ENCODE measurements at places on chromosomes 7 and 10.

DNA sequence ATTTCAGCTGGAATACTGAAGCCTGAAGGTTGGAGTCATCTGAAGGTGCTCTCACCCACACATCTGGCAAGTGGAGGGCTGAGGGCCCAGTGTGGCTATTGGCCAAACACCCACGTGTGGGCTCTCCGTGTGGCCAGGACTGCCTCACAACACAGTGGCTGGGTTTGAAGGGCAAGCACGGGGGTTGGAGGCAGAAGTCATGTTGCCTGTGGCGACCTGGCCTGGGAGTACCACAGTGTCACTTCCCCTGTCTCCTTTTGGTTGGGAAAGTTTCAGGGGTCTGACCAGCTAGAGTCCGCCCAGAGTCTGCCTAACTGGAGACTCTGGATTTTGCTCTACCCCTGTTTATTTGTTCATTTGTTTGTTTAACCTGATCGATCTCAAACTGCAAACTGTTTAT, 169.5 kb downstream of the DNAJB6 start:
- DNase-seq, result no peak

GRCh38 chr10:27390681-27391080, 113.4 kb upstream of the RAB18 start:
- no peak for DNase-seq

DNA sequence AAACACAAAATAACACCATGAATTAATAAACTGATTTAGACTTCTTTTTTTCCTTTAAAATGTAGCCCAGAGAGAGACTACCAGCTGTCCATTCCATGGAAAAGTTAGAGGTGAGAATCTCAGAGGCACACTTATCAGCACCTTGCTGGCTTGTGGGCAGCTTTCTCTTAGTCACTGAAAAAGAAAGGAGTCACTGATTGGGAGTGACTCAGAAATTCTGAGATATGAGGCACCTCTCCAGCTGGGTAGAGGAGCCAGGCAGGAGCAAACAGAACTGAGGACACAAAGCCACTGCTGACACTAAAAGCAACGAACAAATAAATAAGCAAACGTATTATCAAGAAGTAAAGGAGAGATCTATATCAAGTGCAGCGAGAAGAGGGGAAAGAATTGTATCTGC, 310.6 kb downstream of the PARD3 start:
- DNase-seq, result no peak

DNA sequence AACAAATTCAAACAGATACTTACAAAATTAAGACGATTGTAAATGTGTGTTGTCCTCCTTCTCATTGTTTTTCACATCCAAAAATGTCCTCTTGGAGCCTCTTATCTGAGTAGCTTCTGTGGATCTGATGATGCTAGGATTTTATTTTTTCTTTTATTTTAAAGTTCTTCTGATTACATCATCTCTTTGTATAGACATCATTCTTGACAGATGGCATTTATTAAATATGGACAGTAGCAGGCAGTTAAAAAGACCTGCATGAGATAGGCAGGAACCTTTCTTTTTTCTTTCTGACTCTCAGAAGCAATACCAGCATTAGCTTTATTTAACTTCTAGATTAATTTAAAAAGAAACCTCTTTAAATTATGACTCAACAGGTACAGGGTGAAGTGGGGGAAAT, at the start of gene RPA3:
RPA3 (minus strand) TSS at position 116 of the 400 bp plus-strand sequence. CDS start 78,189 bp downstream, outside the sequence.
- DNase-seq, result no peak

- DNase-seq, result no peak
Measured at GRCh38 chr7:134089446-134089845, 37.7 kb upstream of the LRGUK start.

DNA sequence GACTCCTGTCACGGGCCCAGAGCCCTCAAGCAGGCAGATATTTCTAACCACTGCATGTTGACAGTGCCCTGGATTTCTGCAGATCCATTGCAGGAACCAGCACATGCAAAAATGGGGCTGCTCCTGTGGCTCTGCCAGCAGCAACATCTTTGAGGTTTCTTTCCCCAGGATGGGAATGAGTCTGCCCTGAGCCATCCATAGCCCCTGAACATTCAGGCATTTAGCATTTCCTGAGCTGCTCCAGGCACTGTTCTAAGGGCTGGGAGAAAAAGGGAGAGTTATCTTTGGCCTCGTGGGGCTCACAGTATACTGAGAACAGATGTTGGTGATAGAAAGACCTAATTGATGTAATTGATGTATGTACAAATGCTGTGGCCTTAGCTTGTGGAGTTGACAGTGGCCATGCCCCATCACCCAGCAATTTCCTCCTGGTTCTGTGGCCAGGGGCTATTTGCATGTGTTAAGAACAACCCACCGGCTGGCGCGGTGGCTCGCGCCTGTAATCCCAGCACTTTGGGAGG, 66.0 kb upstream of the LRRC4 start:
- DNase-seq, result no peak

- no peak for DNase-seq
Measured at GRCh38 chr7:150828384-150828783, 23.9 kb upstream of the AOC1 start.

DNA sequence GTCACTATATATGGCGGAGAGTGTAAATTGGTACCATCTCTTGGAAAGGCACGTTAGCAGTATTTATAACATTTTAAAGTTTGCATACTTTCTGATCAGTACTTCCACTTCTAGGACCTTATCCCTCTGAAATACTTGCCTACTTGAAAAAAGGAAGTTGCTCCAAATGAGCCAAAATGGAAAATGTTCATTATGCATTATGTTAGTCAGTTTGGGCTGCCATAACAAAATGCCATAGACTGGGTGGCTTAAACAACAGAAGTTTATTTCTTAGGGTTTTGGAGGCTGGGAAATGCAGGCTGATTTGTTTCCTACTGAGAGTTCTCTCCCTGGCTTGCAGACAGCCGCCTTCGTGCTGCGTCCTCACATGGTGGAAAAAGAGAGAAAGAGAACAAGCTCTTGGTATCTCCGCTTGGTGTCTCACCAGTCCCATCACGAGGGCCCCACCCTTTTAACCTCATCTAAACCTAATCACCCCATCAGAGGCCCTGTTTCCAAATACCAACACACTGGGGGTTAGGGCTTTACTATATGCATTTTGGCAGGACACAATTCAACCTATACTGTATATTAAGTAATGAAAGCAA, 6.9 kb downstream of the SNX10 start:
- no peak for DNase-seq

- no peak for DNase-seq
Measured at GRCh38 chr7:129095258-129095657, 40.3 kb upstream of the TNPO3 start.

- no peak for DNase-seq
Measured at GRCh38 chr7:139060695-139061237, 24.9 kb upstream of the ZC3HAV1L start.

DNA sequence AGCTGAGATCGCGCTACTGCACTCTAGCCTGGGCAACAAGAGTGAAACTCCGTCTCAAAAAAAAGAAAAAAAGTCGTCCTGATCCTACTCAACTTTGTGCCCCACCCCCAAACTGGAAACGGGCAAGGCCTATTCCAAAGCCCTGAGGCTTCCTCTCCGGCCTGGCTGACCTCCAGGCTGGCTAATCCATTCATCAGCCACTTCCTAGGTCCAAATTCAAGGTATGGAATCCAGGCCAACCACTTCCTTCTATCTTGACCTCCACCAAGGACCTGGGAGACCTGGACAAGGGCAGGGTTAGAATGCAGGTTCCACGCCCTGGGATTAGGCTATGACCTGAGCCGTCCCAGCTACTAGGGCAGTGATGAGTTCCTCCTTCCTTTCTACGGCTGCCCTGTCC, 20.4 kb upstream of the EIF4H start:
- no peak for DNase-seq

- DNase-seq, result no peak
Measured at GRCh38 chr10:52814506-52814905, 41.9 kb upstream of the MBL2 start.

- DNase-seq, result no peak
Measured at GRCh38 chr7:64581926-64582894, 19.3 kb upstream of the ZNF680 start.

- DNase-seq, result no peak
Measured at GRCh38 chr7:88184848-88185304, 35.0 kb downstream of the SRI start.

- DNase-seq, result no peak
Measured at GRCh38 chr7:16918288-16918895, 36.6 kb upstream of the AGR3 start.

DNA sequence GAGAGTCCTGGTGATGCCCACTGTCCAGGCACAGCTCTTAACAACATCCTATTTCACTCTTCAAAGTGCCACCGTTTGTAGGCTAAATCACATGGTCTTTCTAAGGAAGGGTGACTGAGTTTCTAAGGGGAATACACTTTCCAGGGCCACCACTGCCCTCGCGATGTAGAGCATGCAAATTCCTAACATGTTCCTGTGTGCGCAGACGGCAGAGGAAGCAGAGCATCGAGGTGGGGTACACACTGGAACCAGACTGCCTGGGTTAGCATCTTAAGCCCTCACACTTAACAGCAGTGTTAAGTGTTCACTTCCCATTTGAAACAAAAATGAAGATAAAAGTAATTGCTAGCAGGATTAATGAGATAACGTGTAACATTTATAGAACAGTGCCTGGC, 3.0 kb downstream of the VOPP1 start:
- no peak for DNase-seq

DNA sequence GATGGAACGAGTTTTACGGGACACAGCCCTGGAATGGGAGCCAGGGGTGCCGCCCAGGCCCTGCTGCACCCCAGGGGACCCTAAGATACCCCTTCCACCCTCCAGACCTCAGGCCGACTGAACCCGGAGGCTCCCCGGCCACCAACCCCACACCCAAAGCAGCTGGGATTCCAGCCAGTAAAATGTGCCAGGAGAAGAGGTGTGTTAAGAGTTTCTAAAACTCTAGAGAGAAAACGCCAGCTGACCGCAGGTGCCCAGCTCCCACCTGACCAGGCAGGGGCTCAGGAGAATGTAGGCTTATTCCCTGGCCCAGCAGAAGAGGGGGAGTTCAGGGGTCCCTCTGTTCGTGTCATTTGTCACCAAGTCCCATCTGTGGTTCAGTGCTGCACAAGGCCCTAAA, 17.5 kb downstream of the NUDT1 start:
- DNase-seq, result no peak

- peak; percentile 28 for DNase-seq
Measured at GRCh38 chr7:134547397-134548054, 1.4 kb upstream of the AKR1B15 start.

DNA sequence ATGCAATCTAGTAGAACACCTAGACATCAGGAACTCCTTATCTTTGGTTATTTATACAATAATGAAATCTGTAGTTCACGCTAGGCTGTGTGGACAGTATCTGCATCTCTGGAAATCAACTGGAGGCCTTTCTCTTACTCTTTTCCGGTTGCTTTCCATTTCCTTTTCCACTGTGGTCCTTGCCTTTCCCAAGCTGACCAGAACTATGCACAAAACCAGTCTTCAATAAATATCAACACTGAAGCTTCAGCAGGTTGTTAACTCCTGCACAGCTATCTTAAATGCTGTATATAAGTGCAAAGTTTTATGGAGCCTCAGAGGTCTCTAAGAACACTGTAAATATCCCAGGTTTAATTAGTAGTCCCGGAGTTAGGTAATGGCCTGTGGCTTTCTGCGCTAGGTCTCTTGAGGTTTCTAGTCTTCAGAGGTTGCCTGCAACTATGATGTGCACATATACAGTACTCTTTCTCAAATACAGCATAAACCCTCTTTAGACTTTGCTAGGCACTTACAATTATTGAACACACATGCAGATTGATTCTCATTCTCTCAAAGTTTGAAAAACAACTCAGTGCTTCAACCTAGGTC, 2.4 kb downstream of the KLLN start:
- DNase-seq, result no peak

DNA sequence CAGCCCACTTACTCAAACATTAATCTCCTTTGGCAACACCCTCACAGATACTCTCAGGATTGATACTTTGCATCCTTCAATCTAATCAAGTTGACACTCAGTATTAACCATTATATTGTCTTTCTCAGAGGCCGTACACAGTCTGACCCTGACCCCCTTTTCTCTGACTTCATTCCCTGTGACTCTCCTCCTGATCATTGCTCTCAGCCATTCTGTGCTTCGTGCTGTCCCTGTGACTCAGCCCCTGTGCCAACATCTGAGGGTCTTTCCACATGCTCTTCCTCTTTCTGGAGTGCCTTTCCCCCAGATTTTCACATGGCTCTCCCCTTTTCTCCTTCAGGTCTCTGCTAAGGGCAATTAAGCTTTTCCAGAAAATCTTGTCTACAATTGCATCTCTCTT, 289.0 kb upstream of the PHYHIPL start:
- no peak for DNase-seq

- no peak for DNase-seq
Measured at GRCh38 chr7:47954231-47954911, 6.1 kb upstream of the PKD1L1 start.

DNA sequence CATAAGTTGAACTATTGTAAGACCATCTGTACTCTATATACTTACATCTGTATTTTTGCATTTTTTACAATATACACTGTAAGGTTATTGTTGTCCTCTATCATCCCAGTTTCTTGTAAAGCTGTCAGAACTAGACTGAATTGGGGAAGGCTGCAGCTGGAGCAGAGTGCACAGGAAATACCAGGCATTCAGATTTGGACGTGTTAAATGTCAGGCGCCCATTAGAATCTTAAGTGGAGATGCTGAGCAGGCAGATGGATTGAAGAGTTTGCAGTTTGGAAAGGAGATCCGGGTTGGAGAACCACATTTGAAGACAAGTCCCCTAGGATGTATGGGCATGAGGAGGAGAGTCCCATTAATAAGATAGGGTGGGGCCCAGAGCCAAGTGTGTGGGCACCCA, 40.4 kb downstream of the MTURN start:
- DNase-seq, result no peak

- DNase-seq, result no peak
Measured at GRCh38 chr10:53601260-53601875, 828.8 kb upstream of the MBL2 start.

DNA sequence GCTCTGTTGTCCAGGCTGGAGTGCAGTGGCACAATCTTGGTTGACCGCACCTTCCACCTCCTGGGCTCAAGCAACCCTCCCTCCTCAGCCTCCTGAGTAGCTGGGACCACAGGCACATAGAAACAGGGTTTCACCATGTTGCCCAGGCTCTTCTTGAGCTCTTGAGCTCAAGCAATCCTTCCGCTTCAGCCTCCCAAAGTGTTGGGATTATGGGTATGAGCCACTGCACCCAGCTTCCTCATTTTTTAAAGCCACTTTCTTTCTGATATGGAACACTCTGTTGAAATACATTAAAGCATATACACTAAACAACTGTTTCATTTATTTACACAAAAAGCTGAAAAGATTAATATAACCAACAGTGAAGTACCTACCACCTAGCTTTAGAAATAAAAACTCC, 117.2 kb downstream of the CLEC2L start:
- DNase-seq, result no peak

- DNase-seq, result no peak
Measured at GRCh38 chr7:71793251-71793650, 618.9 kb downstream of the CALN1 start.

DNA sequence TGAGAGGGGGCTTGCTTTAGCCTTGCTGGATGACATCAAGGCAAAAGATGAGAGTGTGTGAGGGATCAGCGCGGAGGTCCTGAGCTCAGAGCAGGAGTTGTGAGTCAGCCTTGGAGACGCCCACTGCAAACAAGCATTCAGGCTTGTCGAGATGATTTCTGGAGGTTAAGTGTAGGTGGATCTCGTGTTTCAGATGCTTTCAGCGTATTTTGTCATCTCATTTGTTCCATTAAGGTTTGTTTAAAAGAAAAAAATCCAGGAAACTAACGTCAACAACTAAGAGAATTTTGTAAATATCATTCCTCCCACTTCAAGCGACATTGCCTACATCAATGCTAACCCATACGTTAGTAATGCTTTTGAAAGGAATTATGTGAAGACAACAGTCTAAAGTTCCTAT, 715.4 kb upstream of the NRP1 start:
- no peak for DNase-seq

- peak; percentile 53 for DNase-seq
Measured at GRCh38 chr10:22550732-22551131, 163.6 kb downstream of the PIP4K2A start.

All from stimulated activated CD4-positive, alpha-beta T cell treated with anti-CD3 and anti-CD28 coated beads, Interleukin-12 subunit alpha, Interleukin-12 subunit beta, amount 100 ng/mL, for 24 hours (primary cell).